Hypothalamus (tissue), 51 donors: ENCODE measurements at places on chromosomes 6 and 20.

DNA sequence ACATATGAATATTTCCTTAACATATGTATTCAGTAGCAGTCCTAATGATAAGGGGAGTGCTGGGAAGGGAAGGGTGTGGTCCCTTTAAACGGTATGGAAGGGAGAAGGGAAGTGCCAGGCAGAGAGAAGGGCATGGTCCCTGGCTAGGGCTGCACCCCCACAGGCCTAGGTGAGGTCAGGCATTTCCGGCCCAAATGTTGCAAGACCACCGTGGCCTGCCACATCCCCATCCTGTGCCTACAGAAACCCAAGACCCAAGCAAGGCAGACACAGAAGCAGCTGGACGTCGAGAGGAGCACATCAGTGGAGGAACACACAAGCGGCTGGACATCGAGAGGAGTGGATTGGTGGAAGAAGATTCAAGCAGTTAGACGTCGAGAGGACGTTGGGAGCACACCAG, 5.9 kb downstream of the RRAGD start:
- no peak for DNase-seq

DNA sequence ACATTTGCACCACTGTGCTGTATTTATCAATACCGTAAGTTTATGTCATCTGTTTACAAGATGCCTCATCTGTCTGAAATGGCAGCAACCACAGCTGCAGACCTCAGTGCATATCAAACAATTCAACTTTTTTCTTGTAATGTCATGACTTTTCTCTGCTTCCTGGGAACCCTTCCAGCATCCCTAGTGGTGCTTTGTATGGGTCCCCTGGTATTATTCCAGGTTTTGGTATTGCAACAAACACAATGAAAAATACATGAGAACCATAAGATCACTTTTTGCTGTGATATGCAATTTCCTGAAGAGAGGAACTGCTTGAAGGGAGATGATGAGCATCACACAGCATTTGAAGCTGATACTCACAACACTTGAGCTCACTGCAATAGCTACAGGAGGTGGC, 12.0 kb upstream of the TXNDC5 start:
- DNase-seq = no peak

GRCh38 chr20:10562899-10563298, 110.9 kb downstream of the JAG1 start:
- no peak for DNase-seq

DNA sequence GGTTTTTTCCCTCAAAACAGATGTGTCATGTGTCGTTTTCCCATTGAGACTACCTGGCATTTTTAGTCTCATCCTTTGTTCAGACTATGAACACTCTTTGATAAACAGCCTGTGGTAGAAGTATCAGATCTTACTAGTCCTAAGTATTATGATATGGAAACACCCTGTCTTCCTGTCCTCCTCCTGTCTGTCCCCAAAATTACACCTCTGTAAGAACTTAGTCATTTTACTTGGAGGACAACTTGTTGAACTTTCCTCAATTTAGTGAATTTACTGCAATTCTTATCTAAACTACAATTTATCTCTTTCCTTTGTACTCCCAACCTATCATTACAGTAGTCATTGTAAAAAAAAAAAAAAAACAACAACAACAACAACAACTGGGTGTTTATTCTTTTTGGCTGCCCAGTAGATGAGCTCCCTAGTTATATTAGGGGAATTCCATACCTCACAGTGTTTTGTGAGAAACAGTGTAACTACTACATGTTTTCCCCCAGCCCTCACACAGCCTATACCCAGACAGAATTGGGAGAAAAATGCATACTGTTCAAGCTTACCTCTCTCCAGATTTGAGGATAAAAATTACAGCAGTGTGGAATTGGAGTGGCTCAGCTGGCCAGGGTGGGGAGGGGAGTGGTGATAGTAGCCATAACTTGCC, 18.5 kb upstream of the ERVFRD-1 start:
- DNase-seq = no peak
